ENCODE measurements at places on chromosomes 3 and 15.
A peak's percentile ranks its signal among the peaks of the same experiment; 100 is the strongest.

GRCh38 chr3:171690281-171690680 lies 120.0 kb downstream of the PLD1 start:
- no peak for DNase-seq

- DNase-seq: no peak
Observed at GRCh38 chr15:41498657-41499056, 5.0 kb downstream of the ITPKA start.

DNA sequence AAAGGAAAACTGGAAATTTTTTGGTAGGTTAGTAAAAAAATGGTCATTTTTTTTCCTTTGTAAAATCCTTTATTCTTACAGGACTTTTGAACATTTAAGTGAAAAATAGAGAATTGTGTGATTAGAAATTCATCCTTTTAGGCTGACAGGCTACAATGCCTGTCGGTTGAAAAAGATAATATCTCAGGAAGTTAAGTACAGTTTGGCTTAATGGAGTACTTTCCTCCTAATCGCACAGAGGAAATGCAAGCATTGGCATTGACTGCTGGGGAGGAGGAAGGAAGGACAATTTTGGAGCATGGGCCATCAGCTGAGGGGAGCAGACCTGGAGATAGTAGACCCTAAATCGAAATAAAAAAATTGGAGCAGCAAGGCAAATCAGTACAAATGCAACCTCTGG lies 135.1 kb upstream of the ICE2 start:
- no peak for DNase-seq

DNA sequence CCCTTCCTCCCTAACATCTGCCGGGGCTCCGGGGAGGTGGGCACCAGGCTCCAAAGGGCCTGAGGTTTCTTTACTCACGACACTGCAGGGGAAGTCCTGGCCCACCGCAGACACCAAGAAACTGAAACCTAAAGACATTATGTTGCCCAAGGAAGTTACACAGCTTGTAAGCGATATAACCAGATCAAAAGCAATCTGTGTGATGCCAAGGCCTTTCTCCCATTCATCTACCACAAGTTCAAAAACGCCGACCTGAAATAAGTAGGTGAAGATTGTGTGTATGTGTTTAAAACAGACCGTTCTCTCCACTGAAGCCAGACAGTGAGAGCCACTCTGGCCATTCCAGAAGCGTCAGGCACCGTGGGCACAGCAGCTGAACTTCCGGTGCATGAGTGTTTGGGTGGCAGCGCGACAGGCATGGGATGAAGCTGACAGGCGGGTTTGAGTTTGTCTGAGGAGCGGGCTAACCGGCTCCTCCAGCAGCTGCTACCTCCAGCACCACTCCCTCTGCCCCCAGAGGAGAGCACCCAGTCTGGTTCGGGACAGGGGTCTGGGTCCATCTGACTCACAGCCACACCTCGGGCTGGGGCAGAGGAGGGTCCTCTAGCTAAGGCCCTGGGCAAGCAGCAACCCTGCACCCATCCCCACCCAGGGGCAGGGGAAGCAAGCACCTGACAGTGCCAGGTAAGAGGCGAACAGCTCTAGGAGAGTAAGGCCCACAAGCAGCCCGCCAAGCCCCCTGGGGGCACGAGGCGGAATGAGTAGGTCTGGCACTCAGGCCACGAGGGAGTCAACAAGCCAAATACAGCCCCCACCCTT lies 1.3 kb downstream of the TNK2 start:
- DNase-seq: peak; percentile 28

GRCh38 chr3:147157631-147158030 lies 248.7 kb downstream of the ZIC4 start:
- no peak for DNase-seq

Data from GDM1 (cell line).